Activated T-cell treated with anti-CD3 and anti-CD28 coated beads for 48 hours (primary cell): ENCODE measurements at places on chromosomes 5 and 9.
A peak's percentile ranks its signal among the peaks of the same experiment; 100 is the strongest.

GRCh38 chr9:86115886-86116285 lies 16.5 kb upstream of the GOLM1 start:
- no peak for DNase-seq

- no peak for DNase-seq
These were observed 71.1 kb downstream of the GNAQ start for GRCh38 chr9:77960356-77961153.

- DNase-seq = peak; percentile 43
These were observed 28.1 kb downstream of the NEK6 start for GRCh38 chr9:124285903-124286291.

DNA sequence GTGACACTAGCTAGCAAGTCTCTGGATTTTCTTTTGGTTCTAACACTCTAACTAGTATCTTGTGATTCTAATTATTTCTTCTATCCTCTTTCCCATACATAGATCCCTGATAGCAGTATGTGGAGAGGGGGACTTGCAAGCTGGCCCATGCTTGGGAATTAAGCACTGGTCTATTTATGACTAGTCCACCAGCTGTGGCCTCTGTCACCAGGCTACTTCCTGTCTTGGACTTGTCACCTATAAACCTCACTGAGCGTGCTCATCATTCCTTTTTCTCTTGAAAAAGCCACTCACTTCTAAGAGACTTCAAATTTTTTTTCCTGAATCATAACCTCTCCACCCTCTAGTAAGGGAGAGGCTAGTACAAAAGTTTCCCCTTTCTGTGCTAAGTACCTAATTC lies 32.3 kb upstream of the MAMDC2 start:
- no peak for DNase-seq

GRCh38 chr5:105868038-105868780 lies 1802.5 kb downstream of the EFNA5 start:
- DNase-seq = no peak

DNA sequence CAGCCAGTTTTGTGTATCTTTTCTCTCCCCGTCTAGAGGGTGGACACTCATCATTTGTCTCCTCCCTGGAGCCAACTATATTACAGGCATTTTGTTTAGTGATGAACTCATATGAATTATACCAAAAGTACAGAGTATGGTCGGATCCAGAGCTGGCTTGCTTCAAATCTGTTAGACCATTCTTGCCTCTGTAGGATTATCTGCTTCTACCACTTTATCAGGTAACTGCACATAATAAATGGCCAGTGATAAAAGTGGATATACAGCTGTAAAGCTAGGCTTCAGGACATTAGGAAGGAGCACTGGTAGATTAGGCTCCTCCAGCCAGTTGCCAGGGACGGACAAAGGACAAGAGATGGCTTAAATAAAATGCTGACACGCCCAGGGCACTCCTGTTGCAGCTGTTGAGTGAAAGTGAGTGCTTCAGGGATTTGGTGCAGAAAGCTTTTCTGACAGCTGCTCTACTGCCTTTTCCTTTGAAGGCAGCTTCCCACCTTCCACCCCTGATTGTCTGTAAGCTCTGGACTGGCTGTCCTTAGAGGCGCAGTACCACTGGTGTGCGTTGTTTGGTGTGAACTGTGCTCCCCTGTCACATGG lies 259.2 kb downstream of the PDZD2 start:
- DNase-seq = no peak

GRCh38 chr9:134419684-134420076 lies 93.4 kb downstream of the RXRA start:
- DNase-seq = no peak

DNA sequence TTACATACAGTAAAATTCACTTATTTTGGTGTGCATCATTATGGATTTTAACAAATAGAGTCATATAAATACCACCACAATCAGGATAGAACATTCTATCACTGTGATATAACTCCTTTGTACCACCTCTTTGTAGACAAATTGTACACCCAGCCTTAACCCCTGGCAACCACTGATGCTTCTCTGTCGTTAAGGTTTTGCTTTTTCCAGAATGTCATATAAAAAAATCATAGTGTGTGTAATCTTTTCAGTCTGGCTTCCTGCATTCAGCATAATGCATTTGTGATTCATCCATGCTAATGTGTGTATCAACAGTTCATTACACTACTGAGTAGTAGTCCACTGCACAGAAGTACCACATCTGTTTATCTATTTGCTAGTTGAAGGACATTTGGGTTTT lies 81.2 kb downstream of the ARSB start:
- no peak for DNase-seq

DNA sequence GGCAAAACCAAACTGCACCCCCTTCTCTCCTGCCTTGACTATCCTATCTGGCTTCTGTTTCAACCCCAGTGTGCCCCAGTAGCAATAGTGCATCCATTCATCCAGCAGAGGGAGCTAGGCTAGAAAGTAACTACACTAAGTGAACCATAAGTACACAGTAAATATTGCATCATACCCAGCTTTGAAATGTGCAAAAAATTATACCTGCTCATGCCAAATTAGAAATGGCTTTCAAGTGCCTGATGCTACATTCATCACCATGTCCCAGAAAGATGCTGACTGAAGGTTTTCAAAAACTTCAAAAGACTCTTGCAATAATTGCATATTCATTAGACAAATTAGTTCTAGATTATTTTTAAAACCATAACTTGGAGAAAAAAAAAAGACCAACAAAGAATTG lies 153.5 kb downstream of the PRELID2 start:
- DNase-seq = no peak

DNA sequence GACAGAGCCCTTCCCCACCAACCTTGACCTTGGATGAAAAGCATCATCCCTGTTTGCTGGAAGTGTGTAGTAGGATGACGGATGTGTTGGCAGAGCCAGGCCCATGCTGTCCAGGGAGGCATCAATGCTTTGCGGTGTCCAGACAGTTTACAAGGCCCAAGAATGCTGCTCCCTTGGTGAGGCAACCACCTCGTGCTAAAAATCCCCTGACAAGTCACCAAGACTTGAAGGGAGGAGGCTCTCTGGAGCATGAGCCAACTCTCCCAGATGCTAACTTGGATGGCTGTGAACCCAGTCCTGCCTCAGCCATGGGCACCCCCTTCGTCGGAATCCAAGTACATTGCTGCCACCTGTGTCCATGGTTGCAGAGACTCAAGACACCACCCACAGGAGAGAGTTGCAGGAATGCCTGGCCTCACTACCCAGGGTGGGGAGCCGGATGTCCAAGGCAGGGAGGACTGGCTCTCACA lies 9.5 kb upstream of the NKD2 start:
- DNase-seq = no peak

GRCh38 chr5:176545388-176545736 lies 3.8 kb upstream of the CDHR2 start:
- DNase-seq = no peak

DNA sequence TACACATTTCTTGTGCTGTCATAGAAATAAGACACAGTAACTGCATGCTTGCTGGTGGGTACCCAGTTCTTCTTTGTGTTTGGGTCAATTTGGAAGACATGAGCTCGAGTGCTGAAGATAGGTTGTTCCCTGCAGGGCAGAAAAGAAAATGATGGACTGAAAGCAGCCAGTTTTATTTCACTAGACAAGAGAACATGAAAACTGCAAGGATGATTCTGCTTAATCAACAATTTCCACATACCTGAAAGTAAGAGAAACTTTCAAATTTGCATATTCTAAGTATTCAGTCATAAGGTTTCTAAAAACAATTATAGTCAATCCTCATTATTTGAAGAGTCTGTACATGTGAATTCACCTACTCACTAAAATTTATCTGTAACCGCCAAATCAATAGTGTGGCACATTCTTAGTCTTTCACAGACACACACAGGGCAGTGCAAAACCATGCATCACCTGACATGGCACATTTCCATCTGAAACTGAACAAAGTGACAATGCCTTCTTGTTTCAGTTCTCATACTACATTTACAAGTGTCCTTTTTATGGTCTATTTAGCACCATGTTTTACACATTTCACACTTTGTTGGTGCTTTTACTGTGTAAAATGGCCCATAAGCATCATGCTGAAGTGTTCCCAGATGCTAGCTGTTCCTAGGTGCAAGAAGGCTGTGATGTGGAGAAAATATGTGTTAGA lies 56.9 kb downstream of the HOMER1 start:
- no peak for DNase-seq

DNA sequence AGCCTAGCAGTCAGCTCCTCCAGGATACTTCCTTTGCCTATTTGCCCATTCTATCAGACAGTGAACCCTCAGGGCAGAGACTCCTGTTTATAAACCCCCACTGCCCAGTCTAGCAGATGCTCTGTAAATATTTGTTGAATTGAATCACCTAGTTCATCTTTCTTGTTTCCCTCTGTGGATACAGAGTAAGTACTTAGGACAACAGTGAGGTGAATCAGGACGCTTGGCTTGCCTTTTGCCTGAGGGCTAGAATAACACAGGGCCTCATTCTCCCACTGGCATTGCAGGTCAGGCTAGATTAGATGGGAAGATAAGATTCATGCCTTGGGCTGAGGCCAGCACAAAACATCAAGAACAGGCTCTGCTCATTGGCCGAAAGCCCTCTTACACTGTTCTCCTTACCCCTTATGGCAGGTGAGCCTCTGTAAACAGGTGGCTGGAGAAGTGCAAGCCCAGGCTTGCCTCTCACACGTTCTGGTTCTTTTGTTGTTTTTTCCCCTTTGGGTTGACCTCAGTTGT lies 22.2 kb downstream of the TNFSF8 start:
- DNase-seq = no peak

DNA sequence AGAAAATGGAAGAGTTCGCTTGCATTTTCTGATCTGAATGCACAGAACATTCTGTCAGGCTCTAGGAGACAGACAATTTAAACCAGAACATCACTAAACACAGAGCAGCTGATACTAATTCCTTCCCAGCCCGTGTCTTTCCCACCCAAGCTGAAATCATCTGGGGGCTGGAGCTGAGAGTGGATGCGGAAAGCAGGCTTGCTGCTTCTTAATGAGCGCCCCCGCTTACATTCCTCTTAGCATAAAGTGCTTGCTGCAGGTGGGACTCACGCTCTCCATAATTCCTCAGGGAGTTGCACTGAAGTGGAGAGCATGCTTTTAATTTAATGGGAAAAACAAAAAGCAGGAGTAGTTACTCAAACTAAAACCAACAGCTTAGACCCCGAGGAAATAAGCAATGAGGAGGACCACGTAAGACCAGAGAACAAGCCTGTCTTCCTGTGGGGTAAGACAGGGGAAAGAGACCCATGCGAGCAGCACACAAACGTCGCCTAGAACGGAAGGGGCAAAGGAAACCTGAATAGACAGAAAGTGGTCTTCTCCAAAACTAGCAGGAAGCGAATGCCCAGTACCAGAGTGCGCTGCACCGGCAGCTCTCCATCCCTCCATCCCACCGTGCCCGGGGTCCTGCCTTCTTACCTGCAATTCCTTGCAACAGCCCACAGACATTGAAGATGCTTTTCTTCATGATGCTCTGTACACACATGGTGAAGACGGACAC lies 139.3 kb downstream of the LHFPL2 start:
- DNase-seq = no peak

DNA sequence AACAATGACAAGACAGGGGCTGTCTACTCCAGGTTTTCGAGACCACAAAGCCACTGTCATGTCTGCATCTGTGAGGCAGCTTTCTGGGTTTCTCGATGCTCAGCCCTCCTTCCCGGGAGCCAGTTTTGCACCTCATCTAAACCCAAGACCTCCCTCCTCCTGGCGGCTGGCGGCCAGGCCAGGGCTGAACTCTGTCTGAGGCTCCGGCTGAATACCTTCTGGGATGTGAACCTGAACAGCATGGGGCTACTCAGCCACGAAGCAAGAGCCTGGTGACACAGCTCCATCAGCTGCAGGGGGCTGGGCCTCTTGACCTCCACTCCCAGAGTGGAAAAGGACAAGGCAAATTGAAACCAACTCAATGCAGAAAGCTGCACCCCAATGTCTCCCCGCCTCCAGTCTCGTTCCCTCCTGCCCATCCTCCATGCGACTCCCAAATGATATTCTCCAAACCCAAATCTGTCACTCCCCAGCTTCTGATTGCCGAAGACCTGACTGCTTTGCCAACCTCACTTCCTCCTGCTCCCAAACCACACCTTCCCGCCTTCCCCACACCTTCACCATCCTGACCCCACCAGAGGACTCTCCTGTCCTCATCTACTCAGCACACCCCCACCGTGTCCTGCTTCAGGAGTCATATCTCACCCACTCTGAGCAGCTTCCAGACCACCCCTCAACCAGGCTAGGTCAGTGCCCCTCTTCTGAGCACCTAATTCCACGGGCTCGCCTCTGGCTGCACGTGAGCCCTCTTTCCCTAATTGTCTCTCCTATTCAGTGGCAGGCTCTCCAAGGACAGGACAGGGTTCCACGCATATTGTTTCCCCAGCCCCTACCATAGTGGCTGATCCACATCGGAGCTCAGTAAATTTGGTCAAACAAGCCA lies 4.5 kb downstream of the ANKS6 start:
- DNase-seq = no peak

- no peak for DNase-seq
These were observed 162.4 kb upstream of the ZNF608 start for GRCh38 chr5:124908581-124909451.

- DNase-seq = peak; percentile 18
These were observed 92.7 kb downstream of the DAB2IP start for GRCh38 chr9:121744002-121744686.

DNA sequence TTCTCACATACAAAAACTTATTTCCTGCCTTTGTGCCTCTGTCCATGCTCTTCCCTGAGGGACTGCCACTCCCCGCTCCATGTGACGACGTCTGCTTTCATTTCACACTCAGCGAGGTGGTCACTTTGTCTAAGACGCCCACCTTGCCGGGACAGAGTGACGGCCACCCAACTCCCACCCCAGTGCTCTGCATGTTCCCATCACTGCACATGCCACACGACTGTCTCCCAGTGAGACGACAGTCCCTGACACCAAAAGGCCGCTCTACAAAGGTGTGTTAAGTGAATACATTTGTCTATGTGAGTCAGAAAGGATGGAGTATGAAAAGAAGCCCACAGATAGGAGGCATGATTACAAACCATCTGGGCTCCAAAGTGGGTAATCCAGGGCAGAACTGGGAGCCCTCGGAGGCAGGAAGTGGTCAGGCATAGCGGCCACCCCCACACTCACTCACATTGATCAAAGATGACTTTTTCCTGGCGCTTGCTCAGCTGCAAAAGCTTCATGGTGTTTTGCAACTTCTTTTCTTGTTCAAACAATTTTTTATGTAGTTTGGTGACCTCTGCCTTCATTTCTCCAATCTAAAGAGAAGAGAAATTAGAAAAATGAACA lies 185.8 kb downstream of the CDK5RAP2 start:
- peak; percentile 58 for DNase-seq

DNA sequence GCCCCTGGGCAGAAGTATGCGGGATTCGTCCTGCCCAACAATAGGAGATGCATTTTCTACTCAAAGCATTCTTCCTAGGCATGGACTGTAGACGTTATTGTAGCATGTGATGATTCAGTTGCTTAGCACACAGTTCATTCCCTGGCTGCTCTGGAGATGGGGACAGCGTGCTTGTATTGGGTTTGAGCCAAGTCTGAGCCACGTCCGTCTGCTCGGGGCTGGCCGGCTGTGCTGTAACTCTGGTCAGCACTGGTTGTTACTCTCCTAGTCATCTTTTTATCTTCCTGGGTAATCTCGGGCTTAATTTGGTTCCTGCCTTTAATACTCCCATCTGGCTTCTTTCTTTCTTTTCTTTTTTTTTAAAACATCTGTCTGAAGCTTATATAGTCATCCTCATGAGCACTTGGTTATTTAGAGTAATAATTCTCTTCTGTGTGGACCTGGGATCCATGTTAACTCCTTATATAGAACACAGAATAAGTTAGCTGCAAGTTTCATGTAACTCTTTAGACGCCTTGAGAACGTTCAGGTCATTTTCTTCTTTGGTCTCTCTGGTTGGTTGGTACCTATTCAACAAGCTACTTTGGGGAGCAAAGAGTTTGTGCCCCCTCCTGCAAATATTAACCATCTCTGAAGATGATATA lies 118.8 kb upstream of the RPS23 start:
- DNase-seq = no peak

GRCh38 chr5:133521801-133522200 lies 90.5 kb downstream of the FSTL4 start:
- no peak for DNase-seq
